ENCODE measurements at places on chromosomes 2 and 18. TPM values are rescaled to one million over a fixed set of nuclear protein-coding genes. Genes with fewer than 3 reads are reported as not detected.
A peak's percentile ranks its signal among the peaks of the same experiment; 100 is the strongest.

- DNase-seq, result no peak
Observed at GRCh38 chr2:37119157-37119556, 34.8 kb downstream of the GPATCH11 start.

DNA sequence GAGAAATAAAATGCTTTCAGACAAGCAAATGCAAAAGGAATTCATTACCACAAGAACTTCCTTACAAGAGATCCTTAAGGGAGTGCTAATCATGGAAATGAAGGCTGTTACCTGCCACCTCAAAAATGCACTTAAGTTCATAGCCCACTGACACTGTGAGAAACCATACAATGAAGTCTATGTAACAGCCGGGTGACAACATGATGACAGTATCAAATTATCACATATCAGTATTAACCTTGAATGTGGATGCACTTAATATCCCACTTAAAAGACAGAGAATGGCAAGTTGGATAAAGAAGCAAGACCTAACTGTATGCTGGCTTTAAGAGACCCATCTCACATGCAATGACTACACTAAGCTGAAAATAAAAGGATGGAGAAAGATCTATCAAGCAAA lies 403.4 kb upstream of the MC4R start:
- no peak for DNase-seq

- DNase-seq, result no peak
Observed at GRCh38 chr2:52597346-52597745, 1170.3 kb upstream of the CHAC2 start.

GRCh38 chr2:37912056-37912455 lies 13.0 kb upstream of the RMDN2 start:
- DNase-seq, result peak; percentile 36

DNA sequence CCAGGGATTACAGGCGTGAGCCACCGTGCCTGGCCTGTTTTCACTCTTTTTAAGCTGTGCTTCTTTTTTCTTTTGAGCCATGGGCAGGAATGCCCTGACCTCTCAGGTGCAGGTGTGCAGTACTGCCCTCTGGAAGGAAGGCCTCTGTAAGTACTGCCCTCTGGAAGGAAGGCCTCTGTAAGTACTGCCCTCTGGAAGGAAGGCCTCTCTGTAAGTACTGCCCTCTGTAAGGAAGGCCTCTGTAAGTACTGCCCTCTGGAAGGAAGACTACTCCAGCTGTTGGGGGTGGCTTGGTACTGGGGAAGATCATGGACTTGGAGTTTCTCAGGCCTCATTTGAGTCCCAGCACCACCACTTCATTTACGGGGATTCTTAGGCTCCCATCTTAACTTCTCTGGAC lies 248.5 kb upstream of the ID2 start:
- DNase-seq, result no peak

DNA sequence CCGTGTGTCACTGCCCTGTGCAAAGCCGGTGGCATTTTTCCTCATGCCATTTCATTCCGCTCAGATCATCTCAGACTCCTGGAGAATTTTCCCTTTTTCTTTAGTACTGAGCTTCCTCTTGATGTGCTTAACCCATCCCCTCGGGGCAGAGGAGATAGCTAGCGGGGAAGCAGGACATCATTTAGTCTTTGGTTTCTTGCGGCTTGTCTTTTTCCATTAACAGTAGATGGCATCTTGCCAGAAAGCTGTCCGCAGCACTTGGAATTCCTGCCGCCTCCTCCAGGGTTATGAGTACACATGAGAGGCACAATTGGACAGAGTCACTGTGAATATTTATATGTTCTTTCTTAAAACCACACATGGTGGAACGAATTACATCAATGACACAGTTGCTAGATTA lies 226.6 kb downstream of the ALPK2 start:
- DNase-seq, result peak; percentile 42

DNA sequence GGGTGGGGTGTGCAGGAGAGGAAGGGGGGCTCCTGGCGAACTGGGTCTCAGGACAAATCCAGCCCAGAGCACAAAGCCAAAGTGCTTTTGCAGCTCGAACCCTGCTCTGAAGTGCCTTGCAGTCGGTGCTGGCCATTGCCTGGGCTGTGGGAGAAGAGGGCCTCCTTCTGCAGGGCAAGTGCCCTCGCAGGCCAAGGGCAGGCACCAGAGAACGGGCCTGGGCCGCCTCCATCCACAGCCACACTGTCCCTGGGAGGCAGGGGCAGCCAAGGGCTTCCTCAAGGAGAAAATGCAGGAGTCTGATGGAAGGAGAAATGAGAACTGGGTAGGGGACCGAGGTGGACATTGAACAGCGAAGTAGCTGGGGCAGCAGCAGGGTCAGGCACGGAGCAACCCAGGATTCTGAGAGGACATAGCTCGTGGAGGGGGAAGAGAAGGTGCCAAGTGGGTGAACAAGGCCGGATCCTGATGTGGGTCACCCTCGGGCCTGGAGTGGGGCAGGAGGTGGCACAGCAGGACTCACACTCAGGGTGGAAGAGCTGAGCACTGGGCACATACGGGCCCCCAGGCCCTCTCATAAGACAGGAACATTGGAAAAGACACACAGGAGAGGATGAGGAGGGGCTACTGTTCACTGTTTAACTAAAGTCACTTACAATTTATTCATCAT lies 312.8 kb upstream of the SALL3 start:
- DNase-seq, result no peak

GRCh38 chr2:2399396-2399795 lies 68.3 kb upstream of the MYT1L start:
- no peak for DNase-seq

GRCh38 chr2:176681584-176682115 lies 412.4 kb downstream of the MTX2 start:
- DNase-seq, result no peak

DNA sequence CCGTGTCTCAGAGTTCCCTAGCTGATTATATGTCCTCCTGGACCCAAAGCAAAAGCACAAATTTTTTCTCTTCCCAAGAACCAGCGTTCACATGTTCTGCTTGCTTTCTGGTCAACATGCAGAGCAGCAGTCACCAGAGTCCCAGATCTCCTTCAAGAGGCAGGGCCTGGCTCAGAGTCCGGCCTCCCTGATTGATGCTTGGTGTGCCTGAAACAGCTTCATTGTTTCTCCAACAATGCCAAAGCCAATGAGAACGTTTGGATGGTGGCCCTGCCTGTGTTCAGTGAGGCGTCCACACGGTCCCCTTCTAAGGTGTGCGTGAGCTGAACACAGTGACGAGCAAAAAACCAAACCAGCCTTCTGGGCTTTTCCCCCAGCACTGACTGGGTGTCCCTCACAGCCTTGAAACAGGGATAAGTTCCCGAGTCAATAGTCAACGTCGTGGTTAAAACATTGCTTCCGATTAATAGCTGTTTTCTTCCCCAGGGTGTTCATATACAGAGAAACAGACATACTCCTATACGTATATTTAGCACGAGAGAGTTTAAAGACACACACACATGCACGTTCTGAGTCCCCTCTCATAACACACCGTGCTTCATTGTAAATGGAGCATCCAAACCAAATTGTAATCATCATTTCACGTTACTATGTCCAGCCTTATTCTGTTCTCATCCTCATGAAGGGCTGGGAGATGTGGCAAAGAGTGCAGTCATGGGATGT lies 19.3 kb upstream of the POU3F3 start:
- no peak for DNase-seq

DNA sequence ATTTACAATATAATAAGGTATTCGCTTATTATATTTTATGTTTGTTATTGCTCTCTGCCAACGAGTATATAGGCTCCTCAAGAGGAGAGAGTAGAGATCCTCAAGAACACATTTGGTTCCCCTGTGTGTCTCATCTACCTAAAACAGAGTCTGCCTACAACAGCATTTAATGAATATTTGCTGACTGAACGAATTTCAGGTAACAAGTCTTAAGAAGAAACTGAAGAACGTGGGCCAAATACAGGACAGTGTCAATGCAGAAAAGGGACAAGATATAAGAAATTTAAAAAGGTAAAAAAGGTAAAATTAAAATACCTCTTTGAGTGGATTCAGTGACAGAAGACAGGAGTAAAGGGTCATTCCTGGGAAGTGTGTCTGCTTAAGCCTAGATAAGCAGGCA lies 129.2 kb downstream of the HNMT start:
- no peak for DNase-seq

- no peak for DNase-seq
Observed at GRCh38 chr18:41871229-41872000, 83.6 kb upstream of the PIK3C3 start.

DNA sequence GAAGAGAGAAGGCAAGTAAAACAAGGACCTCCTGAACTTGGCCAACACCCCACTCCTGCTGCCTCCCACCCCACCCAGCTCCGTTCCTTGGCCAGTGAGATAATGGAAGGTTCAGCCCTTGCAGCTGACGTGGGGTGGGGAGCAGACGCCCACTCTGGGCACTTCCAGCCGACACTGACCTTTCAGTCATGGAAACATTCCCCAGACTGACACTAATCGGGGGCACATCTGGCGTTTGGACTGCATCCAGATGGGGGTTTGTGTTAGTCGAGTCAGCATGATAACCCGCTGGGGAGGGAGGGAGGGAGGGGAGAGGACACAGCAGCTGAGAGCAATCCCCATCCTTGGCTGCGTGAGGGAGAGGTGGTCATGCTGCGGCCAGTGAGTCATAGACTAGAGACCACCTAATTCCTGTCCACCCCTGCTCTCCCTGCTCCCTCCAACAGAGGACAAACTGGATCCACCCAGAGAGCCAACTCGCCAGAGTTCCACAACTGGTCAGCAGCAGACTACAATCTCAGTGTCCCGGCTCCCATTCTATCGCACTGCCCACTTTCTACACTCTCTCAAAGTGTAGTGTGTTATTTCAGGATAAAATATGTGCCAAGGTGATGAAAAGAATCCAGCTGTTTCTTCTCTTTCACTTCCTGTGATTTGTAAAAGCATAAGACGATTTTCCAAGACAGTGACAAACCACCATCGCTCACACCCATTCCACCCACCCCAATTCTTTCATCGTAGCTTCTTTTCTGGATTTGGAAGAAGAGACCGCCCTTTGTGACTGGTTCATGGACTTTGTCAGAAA lies 115.4 kb upstream of the PKDCC start:
- peak; percentile 100 for DNase-seq

DNA sequence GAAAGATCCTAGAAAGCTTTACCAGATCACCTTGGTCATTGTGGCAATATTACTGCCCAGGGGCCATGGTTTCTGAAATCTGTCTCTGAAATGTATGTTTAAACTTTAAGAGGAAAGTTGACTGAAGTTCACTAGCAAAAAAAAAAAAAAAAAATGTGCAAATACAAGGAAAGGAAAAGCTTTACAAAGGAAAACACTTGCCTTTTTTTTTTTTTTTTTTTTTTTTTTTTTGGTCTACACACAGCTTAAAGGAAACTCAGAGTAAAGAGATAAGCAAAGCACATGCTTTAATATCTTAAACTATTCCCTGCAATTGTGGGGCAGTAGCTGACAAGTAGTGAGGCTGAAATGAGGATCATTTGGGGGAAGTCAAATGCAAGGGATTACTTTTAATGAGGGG lies 174.2 kb upstream of the EPAS1 start:
- DNase-seq, result peak; percentile 49

DNA sequence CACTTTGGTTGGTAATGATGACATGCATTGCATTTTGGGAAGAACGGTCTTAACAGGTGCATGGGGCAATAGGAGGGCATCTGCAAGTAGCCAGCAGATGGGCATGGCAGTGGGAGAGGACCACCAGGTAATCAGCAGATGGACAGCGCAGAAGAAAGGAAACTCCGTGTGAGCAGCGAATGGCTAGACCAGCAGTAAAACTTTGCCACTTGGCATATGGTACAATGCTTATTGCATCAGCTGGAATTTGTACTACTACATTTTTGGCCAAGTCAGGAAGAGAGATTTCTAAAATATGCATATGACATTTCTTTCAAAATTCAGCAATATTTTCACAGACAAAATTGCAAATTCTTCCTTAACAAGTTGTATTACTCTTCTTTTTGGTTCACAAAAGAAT lies 768.5 kb downstream of the LRP1B start:
- DNase-seq, result no peak

GRCh38 chr2:210671065-210671464 lies 114.7 kb downstream of the CPS1 start:
- DNase-seq, result no peak

DNA sequence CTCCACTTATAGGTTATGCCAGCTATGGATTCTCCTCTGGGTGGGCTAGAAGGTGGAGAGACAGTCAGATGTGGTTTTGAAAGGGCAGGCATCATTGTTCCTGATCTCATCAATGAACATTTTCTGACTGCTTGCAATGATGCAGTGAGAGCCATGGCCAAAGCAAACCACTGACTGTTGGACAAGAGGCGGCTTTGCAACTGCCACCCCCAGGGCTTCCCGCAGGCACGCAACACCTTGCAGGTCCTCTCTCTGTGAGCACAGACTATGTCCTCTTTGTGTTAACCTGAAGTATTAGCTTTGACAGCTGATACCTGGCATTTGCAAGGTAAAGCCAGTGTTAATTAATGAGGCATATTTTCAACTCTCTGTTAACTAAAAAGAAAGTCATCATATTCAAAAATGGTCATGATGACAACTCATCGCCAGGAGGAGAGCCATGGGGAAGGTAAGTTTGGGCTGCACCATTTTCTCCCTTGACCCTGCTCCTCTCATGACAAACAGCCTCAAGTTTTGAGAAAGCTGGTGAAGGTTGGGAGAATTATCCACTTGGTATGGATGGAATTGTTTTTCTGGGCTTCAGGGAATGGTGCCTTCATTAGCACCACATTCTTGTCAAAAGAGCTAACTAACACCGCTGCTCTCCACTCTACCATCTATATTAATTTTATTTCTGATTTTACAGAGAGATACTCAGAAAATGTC lies 14.9 kb upstream of the FAM124B start:
- no peak for DNase-seq

- DNase-seq, result no peak
Observed at GRCh38 chr2:47037678-47038077, 117.4 kb downstream of the STPG4 start.

DNA sequence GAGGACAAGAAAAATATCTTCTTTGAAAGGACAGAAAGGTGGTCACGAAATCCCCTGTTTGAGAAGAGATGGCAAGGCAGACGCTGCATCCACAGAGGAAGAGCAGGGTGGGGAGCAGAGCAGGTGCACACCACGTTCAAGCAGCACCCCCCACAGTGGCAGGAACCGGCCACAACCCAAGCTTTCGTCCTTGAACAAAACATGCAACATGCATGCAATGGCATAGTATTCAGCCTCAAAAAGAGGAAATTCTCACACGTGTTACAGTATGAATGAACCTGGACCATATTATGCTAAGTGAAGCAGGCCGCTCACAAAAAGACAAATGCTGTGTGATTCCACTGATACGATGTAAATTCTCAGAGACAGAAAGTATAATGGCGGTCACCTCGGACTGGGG lies 51.4 kb downstream of the CMPK2 start:
- no peak for DNase-seq

DNA sequence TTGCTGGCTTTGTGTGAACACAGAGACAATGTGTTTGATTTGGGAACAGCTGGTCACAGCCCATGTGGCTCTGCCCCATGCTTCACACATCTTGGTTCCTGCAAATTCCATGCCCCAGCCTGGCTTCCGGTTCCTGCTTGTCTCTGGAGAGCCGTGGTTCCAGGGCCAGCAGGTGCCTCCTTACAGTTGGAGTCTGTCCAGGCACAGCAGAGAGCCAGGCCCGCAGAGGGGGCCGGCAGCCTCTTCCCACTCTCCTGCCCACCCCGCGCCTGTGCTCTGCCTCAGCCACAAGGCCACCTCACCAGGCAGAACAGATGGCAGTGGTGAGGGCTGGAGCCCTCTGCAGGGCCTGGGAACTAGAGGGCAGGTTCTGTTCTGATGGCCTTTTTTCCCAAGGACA lies 81.5 kb downstream of the LDLRAD4 start:
- no peak for DNase-seq

CACNB4 gene
- total RNA-seq, result 0.43 TPM

IL36B gene
- total RNA-seq, result not detected

MC2R gene
- total RNA-seq, result not detected

CCBE1 gene
- total RNA-seq, result 7.4 TPM

INPP5D gene
- under 0.01 TPM for total RNA-seq

VPS54 gene
- 32.0 TPM for total RNA-seq

CENPA gene
- total RNA-seq, result 7.4 TPM

IL1F10 gene
- total RNA-seq, result not detected

Data from fibroblast of villous mesenchyme (primary cell).